ENCODE measurements at places on chromosomes 13 and 19. TPM values are rescaled to one million over a fixed set of nuclear protein-coding genes. Genes with fewer than 3 reads are reported as not detected.
A peak's percentile ranks its signal among the peaks of the same experiment; 100 is the strongest.

DNA sequence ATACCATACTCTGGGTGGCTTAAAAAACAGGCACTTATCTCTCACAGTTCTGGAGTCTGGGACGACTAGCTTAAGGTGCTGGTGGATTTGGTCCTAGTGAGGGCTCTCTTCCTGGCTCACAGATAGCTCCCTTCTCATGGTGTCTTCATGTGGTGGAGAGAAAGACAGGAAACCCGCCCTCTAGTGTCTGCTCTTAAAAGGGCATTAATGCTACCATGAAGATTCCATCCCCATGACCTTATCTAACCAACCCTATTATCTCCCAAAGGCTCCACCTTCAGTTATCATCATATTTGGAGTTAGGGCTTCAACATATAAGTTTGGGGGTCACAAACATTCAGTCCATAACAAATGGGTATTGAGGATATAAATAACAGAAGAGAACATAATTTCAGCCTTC lies 139.4 kb downstream of the HS6ST3 start:
- H3K36me3 ChIP-seq, result no peaks in the 10 kb centered on the region
- no peak for DNase-seq
- no peak overlapping the region for H3K4me3 ChIP-seq
- no peaks in the 10 kb centered on the region for H3K4me1 ChIP-seq
- H3K27ac ChIP-seq, result no peak overlapping the region

DNA sequence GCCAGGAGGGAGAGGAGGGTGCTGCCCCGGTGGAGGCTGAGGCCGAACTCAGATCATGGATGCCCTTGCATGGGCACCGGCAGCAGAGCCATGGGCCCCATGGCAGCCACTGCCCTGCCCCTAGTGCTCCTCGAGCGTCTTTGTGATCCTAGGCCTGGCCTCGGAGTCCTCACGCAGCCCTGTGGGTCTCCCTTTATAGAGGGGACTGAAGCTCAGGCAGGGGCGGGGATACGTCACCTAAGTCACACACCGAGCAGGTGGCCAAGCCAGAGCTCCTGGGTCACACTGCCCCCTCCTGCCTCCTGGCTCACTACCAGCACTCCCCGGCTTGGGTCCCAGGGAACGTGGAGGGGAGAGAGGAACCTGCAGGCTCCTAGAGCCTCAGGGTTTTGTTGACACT lies 28.7 kb downstream of the DHX34 start:
- no peaks in the 10 kb centered on the region for H3K27me3 ChIP-seq
- H3K4me3 ChIP-seq, result no peak overlapping the region
- H3K27ac ChIP-seq, result no peak overlapping the region

DNA sequence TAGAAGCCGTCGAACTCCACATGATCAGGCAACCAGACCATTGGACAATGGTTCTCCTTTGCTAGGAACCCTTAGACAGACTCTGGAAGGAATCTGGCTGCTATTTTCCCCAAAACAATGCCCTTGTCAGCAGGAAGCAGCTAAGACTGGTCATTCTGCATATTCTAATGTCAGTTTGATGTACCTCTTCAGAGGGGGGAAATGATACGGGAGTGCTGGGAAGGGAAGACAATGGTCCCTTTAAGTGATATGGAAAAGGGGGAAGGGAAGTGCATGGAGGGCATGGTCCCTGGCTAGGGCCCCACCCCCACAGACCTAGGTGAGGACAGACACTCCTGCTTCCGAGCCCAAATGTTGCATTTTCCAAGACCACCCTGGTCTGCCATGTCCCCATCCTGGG lies 389.0 kb upstream of the SLITRK6 start:
- H3K4me1 ChIP-seq, result no peaks in the 10 kb centered on the region
- no peak overlapping the region for H3K27ac ChIP-seq
- no peak for DNase-seq
- H3K4me3 ChIP-seq, result no peak overlapping the region
- H3K27me3 ChIP-seq, result no peaks in the 10 kb centered on the region

The ZNF587B gene
- 20.2 TPM for total RNA-seq

- H3K36me3 ChIP-seq, result no peaks in the 10 kb centered on the region
- no peak for DNase-seq
- H3K4me3 ChIP-seq, result no peak overlapping the region
- H3K4me1 ChIP-seq, result peaks cover 5% of the 10 kb centered on the region
- H3K27ac ChIP-seq, result no peak overlapping the region
- H3K27me3 ChIP-seq, result peaks cover 24% of the 10 kb centered on the region
Measured at GRCh38 chr13:94335761-94336526, 143.5 kb downstream of the DCT start.

The N4BP2L1 gene
- 32.2 TPM for total RNA-seq

The ZNF773 gene
- 7.1 TPM for total RNA-seq

DNA sequence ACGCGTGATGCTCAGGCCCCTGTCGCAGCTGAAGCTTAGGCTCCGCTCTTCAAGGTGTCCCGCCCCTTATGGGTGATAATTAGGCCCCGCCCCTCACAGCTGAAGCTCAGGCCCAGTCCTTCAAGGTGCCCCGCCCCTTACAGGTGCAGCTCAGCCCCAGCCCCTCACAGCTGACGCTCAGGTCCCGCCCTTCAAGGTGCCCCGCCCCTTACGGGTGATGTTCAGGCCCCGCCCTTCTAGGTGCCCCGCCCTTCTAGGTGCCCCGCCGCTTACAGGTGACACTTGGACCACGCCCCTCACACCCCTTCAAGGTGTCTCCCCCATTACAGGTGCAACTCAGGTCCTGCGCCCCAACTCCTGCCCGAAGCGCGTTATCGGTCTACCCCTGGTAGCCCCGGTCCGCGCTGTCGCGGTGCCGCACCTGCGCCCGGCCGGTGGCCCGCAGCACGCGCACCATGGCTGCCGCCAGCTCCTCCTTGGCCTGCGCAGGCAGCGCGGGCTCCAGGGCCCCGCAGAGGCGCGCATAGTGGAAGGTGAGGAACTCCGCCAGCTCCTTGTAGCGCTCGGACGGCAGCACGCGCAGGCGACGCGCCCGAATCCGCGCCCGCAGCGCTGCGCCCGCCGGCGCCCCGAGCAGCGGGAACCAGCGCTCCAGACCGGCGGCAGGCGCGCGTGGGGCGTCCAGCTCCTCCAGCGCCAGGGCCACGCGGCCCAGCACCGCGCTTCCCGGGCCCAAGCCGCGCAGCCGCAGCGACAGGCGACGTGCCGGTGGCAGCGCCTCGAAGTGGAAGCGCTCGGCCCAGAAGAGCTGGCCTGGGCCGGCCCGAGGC lies 7.3 kb downstream of the RASAL3 start:
- H3K4me1 ChIP-seq, result peaks cover 13% of the 10 kb centered on the region
- H3K27me3 ChIP-seq, result no peaks in the 10 kb centered on the region
- peak; percentile 52 for DNase-seq
- H3K36me3 ChIP-seq, result peaks cover 59% of the 10 kb centered on the region
- no peak overlapping the region for H3K27ac ChIP-seq
- H3K4me3 ChIP-seq, result no peak overlapping the region

- H3K4me3 ChIP-seq, result no peak overlapping the region
- H3K4me1 ChIP-seq, result no peaks in the 10 kb centered on the region
- H3K27me3 ChIP-seq, result no peaks in the 10 kb centered on the region
- H3K36me3 ChIP-seq, result peaks cover 5% of the 10 kb centered on the region
- H3K27ac ChIP-seq, result no peak overlapping the region
Measured at GRCh38 chr13:59880468-59880867, 283.3 kb downstream of the DIAPH3 start.

The VSIG10L gene
- 3.7 TPM for total RNA-seq

The LAIR2 gene
- total RNA-seq, result 2.1 TPM

- H3K27ac ChIP-seq, result no peak overlapping the region
- peaks cover 23% of the 10 kb centered on the region for H3K4me1 ChIP-seq
- DNase-seq, result no peak
- H3K36me3 ChIP-seq, result peaks cover 24% of the 10 kb centered on the region
- H3K27me3 ChIP-seq, result no peaks in the 10 kb centered on the region
Measured at GRCh38 chr13:49457221-49457620, 13.1 kb downstream of the SETDB2 start.

GRCh38 chr13:85529218-85529594 lies 270.0 kb downstream of the SLITRK6 start:
- H3K36me3 ChIP-seq, result no peaks in the 10 kb centered on the region
- no peak overlapping the region for H3K4me3 ChIP-seq
- H3K27ac ChIP-seq, result no peak overlapping the region
- H3K4me1 ChIP-seq, result no peaks in the 10 kb centered on the region

The PSG1 gene
- total RNA-seq, result not detected

DNA sequence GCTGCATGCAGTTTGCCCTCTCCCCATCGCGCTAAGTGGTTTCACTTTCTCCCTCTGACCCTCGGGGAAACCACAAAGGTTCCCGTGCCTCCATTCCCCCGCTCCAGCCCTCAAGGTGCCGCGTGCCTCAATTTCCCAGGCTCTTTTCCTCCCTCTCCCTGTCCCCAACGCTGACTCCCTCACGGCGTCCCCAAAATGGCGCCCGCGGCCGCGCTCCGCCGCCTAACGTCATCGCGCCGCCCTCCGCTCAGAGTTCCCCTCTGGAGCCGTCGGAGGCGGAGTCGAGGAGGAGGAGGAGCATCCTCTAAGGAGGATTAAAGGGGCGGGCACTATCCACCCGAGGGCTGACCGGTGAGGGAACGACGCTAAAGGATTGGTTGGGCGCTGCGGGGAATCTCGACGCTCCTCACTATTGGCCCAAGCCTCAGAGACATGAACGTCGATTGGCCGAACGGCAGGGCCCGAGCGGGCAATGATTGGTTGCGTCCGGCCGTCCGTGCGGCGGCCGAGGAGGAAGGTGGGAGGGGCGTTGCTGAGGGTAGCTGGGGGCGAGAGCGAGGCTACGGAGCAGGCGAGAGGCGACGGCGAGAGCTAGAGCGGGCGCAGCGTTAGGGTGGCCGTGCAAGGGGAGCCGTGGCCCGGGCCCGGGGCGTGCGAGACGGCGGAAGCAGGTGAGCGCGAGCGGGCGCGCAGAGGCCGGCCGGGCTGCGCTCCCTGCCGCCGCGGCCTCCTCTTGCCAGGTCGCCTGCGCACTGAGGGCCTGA lies at the start of gene ZNF574:
Gene ZNF574 (plus strand): TSS at position 551 of the 764 bp plus-strand sequence. CDS start 2,441 bp downstream, outside the sequence.
- no peaks in the 10 kb centered on the region for H3K27me3 ChIP-seq
- peaks cover 25% of the 10 kb centered on the region for H3K36me3 ChIP-seq
- peak within 1 kb of the TSS; percentile 100 for H3K27ac ChIP-seq
- peak within 1 kb of the TSS; percentile 98 for H3K4me3 ChIP-seq
- peaks cover 25% of the 10 kb centered on the region for H3K4me1 ChIP-seq
- DNase-seq, result peak; percentile 99

- H3K27ac ChIP-seq, result no peak overlapping the region
- no peak overlapping the region for H3K4me3 ChIP-seq
- no peaks in the 10 kb centered on the region for H3K27me3 ChIP-seq
- no peaks in the 10 kb centered on the region for H3K36me3 ChIP-seq
- no peaks in the 10 kb centered on the region for H3K4me1 ChIP-seq
- DNase-seq, result no peak
Measured at GRCh38 chr13:104270731-104271130, 1204.5 kb upstream of the SLC10A2 start.

DNA sequence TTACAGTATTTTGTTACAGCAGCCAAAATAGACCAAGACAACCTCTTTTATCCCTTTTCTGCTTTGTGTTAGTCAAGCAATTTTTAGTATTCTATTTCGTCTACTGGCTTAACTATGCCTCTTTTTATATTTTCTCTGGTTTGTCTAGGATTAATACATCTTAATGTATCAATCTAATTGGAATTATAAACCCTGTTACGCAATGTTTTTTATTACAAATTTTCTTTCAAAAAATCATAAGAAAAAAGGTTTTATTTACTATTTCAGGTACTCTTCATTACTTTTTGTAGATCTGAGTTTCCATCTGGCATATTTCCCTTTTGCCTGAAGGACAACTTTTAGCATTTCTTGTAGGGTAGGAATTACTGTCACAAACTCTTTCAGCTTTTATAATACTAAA lies 275.3 kb downstream of the DIAPH3 start:
- no peaks in the 10 kb centered on the region for H3K4me1 ChIP-seq
- H3K36me3 ChIP-seq, result no peaks in the 10 kb centered on the region
- peaks cover 3% of the 10 kb centered on the region for H3K27me3 ChIP-seq
- H3K4me3 ChIP-seq, result no peak overlapping the region

The SCGB2B2 gene
- total RNA-seq, result 0.25 TPM

DNA sequence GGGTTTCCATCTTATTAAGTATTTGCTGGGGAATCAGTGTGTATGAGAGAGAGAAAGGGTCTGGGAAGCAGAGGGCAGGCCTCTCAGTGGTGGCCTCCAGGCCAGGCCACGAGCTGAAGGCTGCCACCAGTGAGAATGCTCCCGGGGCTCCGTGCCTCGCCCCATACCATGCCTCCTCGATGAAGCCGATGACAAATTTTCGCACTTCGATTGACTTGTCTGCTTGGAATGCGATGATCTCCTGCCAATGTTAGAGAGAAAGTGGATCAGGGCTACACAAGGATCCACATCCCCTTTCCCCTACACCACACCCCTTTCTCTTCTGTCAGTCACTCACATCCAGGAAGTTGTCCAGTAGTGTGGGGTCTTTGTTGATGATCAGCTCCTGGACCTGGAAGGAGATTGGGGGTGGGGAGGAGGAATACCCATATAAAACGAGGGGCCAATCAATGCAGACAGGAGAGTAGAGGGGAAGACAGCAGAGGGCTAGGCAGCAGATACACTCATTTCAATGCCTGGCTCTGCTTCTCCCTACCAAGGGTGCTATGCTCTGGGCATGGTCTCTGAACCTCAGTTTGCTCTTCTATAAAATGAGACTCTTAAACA lies 10.7 kb downstream of the SYMPK start:
- no peaks in the 10 kb centered on the region for H3K4me1 ChIP-seq
- no peaks in the 10 kb centered on the region for H3K27me3 ChIP-seq
- no peak overlapping the region for H3K4me3 ChIP-seq
- DNase-seq, result no peak
- H3K36me3 ChIP-seq, result peaks cover 44% of the 10 kb centered on the region
- H3K27ac ChIP-seq, result no peak overlapping the region

The PGLYRP2 gene
- total RNA-seq, result 0.27 TPM

DNA sequence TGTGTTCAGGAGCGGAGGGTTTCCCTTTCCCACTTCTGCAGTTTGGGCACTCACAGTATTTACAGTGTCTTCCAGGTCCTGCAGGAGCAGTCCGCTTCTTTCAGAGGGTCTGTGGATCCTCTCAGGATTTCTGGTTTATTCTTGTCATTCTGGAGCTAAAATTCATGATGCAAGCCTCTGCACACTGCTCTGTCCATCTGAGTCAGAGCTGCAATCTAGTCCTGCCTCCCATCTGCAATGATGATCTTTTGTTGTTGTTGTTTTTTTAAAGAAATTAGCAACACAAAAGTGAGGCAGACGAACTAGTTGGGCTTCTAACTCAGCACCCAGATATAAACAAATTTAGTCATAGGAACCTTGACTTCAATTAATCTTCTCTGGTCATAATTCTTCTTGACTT lies 86.5 kb downstream of the DLEU7 start:
- no peak overlapping the region for H3K27ac ChIP-seq
- H3K4me1 ChIP-seq, result peaks cover 15% of the 10 kb centered on the region
- peaks cover 4% of the 10 kb centered on the region for H3K27me3 ChIP-seq
- DNase-seq, result no peak
- no peaks in the 10 kb centered on the region for H3K36me3 ChIP-seq

DNA sequence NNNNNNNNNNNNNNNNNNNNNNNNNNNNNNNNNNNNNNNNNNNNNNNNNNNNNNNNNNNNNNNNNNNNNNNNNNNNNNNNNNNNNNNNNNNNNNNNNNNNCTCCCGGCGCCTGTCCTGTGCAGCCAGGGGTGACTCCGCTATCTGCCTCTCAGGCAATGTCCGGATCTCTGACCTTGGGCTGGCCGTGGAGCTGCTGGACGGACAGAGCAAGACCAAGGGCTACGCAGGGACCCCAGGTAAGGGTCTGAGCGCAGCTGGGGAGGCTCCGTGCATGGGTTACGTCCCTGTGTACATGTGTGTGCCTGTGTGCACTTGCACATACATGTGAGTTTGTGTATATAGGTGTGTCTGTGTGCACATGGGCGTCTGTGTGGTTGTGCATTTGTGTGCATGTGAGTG lies 36.1 kb upstream of the TMEM255B start:
- H3K27ac ChIP-seq, result no peak overlapping the region
- DNase-seq, result no peak
- H3K4me1 ChIP-seq, result peaks cover 8% of the 10 kb centered on the region
- H3K4me3 ChIP-seq, result no peak overlapping the region

All from activated CD8-positive, alpha-beta T cell treated with anti-CD3 and anti-CD28 coated beads for 36 hours (primary cell).